ENCODE measurements at places on chromosomes 16 and 17.
A peak's percentile ranks its signal among the peaks of the same experiment; 100 is the strongest.

DNA sequence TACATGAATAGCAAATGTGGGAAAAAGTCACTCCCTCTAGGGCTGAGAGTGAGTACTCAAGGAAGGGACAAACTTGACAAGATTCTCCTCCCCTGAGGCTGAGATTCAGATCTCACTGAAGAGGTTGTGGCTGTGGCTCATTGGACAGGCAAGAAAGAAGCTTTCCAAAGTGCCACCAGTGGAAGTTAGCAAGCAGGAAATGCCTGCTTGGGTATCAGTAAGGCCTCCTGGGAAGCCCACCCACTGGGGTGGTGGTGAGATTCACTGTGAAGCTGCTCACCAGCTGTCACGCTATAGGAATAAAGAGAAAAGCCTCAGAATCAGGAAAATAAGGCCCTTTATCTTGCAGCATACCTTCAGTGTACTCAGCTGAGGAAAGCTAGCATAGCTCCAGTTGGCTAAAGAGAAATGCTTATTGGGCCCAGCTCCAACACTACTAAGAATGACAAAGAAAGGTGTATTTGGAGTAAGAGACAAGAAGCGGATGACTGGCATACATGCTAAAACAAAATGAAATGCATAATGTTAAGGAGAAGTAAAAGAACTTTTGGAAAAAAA is 274.4 kb upstream of the TOM1L1 start:
- no peak for DNase-seq

GRCh38 chr16:17578981-17579874 is 108.5 kb upstream of the XYLT1 start:
- DNase-seq, result peak; percentile 61

DNA sequence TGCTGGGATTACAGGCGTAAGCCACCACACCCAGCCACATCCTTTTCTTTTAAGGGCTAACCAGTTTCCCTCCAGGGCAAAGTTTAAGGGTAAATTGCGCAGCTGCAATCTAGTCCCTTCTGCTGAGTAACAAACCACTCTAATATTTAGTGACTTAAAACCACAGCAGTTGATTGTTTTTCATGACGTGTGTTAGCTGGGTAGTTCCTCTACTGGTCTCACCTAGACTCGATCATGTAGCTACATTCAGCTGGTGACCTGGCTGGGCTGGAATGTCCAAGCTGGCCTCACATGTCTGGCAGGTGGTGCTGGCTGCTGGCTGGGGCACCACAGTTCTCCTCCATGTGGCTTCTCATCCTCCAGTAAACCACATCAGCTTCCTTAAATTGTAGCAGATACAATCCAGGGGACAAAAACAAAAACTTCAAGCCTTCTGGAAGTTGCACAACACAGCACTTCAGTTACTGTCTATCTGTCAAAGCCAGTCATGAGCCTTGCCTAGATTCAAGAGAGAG is 75.5 kb downstream of the GPRC5B start:
- no peak for DNase-seq

- no peak for DNase-seq
These were observed at the start of gene IL21R for GRCh38 chr16:27401768-27402568. Gene IL21R (plus strand): TSS chr16:27402174. CDS start chr16:27430072, 27,898 bp downstream.

- no peak for DNase-seq
These were observed 121.0 kb upstream of the ADAMTS18 start for GRCh38 chr16:77555791-77556190.

- DNase-seq, result no peak
These were observed 27.1 kb downstream of the SCNN1G start for GRCh38 chr16:23209606-23210005.

DNA sequence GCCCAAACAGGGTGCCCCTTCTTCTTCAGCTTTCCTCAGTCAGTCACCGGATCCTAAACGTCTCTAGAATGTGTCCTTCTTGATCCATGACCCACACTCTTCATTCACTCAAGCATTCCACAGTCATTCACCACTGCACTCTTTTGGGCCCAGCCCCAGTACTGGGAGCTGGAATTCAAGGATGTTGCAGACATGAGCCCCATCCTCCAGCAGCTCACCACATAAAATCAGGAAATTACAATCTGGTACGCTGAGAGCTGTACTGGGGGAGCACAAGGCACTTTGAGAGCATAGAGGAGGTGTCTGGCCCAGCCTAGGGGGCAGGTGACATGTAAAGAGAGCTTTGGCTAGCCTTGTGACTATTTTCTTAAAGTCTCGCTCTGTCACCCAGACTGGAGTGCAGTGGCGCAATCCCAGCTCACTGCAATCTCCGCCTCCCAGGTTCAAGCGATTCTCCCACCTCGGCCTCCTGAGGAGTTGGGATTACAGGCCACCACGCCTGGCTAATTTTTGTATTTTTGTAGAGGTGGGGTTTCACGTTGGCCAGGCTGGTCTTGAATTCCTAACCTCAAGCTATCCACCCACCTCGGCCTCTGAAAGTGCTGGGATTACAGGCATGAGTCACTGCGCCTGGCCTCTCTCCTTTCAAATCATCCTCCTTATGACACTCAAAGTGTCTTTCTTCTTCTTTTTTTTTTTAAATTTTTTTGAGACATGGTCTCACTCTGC is 18.7 kb downstream of the CES4A start:
- peak; percentile 52 for DNase-seq

- DNase-seq, result no peak
These were observed 4.4 kb downstream of the SNAI3 start for GRCh38 chr16:88681709-88682451.

GRCh38 chr17:79678736-79679255 is 51.9 kb upstream of the ENPP7 start:
- no peak for DNase-seq

GRCh38 chr16:74497761-74498160 is 76.5 kb upstream of the CLEC18B start:
- DNase-seq, result no peak

DNA sequence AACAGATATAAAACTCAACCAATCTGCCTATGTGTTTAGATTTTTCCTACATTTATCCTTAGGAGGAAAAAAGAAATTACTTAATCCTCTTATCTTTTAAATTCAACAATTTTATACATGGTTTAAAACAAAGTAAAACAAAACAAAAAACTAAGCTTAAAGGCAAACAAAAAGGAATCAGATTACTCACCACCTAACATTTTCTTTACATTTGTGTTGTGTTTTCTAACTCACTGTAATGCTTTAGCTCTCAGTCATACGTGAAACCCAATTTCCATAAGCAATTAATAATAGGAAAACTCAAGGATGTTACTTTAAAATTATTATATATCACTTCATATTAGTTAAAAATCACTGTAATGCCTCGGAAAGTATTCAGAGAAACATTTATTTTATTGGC is 6.7 kb upstream of the IRX5 start:
- DNase-seq, result no peak

DNA sequence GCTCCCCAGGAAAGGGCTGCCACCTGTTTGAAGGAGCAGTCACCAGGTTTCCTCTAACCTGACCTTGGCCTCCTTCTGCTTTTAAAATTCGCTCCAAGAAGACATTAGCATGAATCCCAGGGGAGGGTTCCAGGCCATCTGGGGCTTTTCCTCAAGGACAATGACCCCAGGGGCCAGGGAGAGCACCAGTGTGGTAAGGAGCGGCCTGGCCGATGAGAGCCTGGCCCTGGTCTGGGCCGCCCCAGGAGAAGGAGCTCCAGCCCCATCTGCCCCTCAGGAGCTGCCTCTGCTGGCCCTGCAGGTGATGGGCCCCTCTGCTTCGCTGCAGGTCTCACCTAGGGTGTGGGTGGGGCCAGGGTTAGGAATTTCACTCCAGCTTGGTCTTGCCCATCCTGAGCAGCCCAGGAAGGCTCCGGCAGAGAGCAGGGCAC is 209.2 kb upstream of the TNRC6C start:
- DNase-seq, result no peak

DNA sequence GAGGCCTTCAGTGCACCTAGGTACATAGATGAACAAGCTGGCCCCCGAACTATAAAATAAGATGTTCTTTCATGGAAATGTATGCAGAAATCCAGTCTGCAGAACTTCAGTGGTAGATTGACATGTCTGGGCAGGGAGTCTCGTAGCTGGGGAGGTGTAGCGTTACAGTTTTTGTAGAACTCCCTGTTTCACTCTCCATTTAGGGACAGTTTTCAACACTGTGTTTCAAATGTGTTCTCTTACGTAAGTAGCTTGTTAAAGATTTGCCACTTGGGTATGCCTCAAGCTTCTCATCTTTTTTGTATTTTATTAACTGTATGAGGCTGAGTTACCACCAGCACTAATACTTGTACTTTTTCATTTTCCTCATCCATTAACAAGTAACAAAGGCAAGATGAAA is 46.6 kb downstream of the PLD6 start:
- no peak for DNase-seq

DNA sequence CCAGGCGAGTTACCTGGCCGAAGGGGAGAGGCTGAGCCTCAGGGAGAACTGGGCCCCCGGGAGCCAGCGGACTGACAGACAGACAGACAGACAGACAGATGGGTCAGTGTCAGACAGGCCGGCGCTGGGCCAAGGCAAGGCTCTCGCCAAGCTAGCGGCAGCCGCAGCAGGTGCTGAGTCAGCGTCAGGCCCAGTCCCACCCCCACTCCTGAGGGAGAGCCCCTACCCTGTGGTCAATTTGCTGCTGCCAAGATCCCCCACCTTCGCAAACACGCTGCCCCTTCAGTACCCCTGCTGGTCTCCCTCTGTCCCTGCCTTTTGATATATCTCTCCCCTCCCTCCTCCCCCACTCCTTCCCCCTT is 1.5 kb downstream of the FGF11 start:
- peak; percentile 58 for DNase-seq

GRCh38 chr17:80948976-80949450 is 42.6 kb upstream of the CHMP6 start:
- no peak for DNase-seq

GRCh38 chr17:75889454-75889853 is 7.3 kb downstream of the TRIM65 start:
- DNase-seq, result no peak

- no peak for DNase-seq
These were observed 9.2 kb downstream of the HIC1 start for GRCh38 chr17:2064147-2064489.

GRCh38 chr16:11049396-11050059 is 105.2 kb downstream of the CLEC16A start:
- DNase-seq, result no peak

DNA sequence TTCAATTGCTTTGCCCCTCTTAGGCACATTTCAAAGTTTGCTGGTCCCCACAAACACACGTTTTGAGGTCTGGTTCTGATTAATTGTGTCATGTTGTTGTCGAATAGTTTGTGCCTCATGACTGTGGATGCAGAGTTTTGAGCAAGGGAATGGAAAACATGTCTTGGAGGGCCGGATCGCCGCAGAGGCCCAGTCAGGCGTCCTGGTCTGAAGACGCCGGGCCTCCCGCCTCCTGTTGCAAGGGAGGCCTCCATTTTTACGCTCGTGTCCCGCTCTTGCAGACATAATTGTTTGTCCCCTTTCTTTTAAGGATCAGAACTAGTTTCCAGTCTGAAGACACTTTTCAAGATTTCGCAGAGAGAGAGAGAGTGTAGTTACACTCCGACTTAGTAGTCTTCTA is 3.2 kb downstream of the NTN1 start:
- no peak for DNase-seq

DNA sequence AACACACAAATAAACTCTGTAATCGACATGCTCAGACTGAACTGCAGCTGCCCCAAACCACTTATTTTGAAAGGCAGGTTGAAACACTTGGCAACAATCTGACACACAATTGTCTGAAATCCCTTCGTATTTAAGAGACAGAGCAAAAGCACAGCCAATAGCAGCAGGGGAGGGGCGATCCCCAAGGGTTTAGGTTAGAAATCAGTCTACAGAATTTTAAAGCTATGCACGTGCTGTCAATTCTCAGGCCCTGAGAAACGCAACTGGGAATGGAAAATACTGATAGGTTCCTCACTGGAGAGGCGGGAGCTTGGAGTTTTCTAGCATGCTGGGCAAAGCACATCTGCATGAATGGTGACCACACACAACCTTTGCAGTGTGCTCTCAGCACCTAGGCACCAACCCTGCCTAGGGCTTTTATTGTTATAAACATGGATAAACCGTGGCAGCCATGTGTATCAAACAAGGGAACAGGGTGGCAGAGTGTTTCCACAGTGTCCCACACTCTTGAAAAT is 168.0 kb downstream of the AATF start:
- no peak for DNase-seq

- no peak for DNase-seq
These were observed 29.0 kb upstream of the IRF8 start for GRCh38 chr16:85869785-85870558.

GRCh38 chr17:1829216-1829591 is 498 bp downstream of the SMYD4 start:
- peak; percentile 22 for DNase-seq

DNA sequence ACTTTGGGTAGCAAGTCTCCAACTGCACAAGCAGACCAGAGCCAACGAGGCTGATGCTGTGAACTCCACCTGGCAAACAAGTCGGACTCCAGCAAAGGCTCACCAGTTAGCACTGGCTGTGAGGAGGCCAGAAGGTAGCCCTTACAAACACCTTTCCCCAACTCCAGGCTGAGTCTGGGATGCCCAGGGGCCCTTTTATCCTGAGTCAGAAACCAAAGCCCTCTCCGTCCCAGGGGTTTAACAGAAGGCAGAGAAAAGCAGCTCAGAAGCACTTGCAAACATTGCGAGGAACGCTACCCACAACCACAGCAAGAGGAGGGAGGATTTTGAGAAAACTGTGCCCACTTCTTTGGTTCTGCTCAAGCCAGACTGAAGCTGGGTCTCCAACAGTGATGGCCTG is 25.0 kb downstream of the CUEDC1 start:
- no peak for DNase-seq

GRCh38 chr16:68590201-68590994 is 51.3 kb downstream of the ZFP90 start:
- DNase-seq, result peak; percentile 79

DNA sequence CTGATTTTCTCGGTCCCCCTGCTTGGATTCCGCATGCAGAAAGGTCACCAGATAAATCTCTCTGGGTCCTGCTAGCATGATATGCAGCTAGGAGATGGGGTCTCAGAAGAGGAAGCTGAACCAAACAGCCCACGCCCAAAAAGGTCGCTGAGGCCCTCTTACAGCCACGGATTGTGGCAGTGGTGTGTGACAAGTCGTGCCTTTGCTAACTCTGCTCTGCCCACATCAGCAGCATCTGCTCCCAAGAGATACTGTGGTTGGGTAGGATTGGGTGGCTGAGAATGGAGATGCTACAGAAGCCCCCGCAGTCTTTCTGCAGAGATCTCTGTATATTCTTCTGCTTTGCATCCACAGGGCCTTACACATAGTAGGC is 15.2 kb upstream of the SKAP1 start:
- no peak for DNase-seq

DNA sequence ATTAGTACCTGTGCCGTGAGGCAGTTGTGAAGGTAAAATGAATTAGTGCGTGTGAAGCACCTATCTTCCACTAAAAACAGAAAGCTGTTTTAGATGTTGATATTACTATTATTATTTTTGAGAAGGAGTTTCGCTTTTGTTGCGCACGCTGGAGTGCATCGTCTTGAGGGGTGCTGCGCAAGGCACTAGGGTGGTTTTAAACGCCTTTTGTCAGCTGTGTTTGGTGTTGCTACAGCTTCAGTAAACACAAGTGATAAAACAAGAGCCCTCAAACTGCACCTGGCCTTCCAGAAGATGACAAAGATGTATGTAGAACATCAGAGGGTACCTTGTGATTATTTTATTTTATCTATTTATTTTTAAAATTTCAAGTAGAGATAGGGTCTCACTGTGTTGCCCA is 38.2 kb downstream of the PLCG2 start:
- no peak for DNase-seq

- no peak for DNase-seq
These were observed 62.3 kb downstream of the WSB1 start for GRCh38 chr17:27356091-27356705.
